ENCODE measurements at places on chromosomes 12 and 14.

DNA sequence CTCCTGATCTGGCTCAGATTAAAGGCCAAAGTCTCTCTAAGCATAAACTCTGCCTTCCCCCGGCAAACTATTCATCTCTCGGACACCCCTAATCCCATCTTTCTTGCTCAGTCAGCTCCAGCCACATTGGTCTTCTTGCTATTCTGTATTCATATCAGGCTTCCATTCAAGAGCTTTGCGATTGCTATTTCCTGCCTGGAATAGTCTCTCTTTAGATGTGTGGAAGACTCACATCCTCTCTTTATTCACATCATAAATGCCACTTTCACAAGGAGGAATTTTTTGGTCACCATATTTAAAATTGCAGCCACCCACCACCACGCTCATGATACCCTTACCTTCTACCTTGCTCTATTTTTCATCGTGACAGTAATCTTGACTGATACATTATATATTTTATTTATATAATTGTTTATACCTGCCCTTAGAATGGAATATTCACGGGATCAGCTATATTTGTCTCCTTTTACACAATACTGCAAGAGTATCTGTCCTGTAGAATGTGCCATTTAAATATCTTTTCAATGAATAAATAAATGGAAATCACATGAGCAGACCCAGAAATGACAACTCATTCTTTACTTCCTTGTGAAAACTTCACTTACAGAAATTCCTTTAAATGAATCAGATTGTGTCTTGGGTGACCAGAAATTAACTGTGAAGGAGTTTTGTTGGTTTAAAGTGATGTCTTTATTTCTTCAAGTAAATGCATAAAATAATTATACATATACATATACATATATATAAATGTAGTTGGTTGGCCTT lies 780.6 kb upstream of the FLRT2 start:
- no peak for DNase-seq

- no peak for DNase-seq
Observed at GRCh38 chr14:99237288-99237687, 34.7 kb downstream of the BCL11B start.

- DNase-seq, result no peak
Observed at GRCh38 chr14:73145371-73145770, 9.1 kb downstream of the PSEN1 start.

- DNase-seq, result no peak
Observed at GRCh38 chr14:24038686-24039085, 13.1 kb upstream of the CARMIL3 start.

GRCh38 chr12:473198-473597 lies 13.5 kb downstream of the B4GALNT3 start:
- no peak for DNase-seq

GRCh38 chr14:78530078-78530477 lies 359.9 kb downstream of the NRXN3 start:
- DNase-seq, result peak; percentile 7

GRCh38 chr14:32079264-32079663 lies 2.2 kb downstream of the ARHGAP5 start:
- DNase-seq, result no peak

DNA sequence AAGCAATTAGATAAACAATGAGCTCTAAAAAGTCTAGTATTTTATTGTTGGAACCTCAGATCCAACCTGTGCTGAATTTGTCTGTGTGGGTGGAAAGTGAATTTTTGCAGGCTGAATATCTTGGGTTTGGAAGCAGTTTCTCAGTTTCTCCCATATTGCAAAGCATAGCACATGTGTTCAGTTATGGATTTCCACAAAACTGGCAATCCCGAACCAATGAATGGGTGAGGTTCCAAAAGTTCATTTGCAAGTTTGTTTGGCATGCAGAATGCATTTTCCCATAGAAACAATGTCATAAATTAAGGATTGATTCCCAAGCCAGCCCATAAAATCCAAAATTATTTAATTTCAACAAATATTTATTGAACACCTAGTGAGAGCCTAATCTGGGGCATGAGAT lies 43.4 kb downstream of the PLXNC1 start:
- no peak for DNase-seq

DNA sequence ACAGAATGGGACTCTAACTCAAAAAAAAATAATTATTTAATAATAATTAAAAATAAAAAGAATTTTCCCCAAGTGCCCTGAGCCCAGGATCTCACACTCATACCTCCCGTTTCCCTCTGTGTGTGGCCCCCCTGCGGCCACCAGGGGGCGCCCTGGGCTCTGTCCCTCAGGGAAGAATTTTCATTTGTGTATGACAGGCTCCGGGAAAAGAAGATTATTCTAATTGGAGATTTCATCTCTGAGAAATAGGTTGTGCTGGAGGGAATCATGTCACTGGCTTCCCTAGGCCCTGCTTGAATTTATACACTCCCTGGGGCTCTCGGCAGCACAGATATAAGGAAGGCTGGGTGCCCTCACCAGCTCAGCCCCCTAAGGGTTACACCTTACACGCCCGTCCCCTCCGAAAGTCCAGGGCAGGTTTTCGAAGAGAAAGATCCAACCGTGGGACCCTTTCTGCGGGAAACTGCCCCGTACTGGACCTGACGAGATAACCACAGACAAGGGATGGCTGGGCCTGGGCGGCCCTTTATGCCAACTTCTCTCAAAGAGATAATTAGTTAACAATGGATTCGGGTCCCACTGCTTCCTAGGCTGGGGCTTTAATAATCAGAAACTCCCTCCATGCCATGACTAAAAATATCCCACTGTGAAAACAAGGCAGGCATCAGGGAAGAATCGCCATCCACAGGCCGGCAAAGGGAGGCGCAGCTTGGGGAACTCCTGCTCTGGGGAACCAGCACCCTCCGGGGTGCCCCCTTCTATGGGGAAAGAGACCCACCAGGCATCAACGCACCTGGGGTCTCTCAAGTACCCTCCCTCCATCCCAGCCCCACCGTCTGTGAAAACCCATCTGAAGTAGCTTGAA lies 80.7 kb downstream of the KDM2B start:
- DNase-seq, result peak; percentile 75

GRCh38 chr12:29639893-29640495 lies 142.5 kb upstream of the OVCH1 start:
- DNase-seq, result no peak

GRCh38 chr12:88310069-88310468 lies 168.0 kb downstream of the TMTC3 start:
- no peak for DNase-seq
